ENCODE measurements at places on chromosomes 6 and 20. TPM values are rescaled to one million over a fixed set of nuclear protein-coding genes. Genes with fewer than 3 reads are reported as not detected.

DNA sequence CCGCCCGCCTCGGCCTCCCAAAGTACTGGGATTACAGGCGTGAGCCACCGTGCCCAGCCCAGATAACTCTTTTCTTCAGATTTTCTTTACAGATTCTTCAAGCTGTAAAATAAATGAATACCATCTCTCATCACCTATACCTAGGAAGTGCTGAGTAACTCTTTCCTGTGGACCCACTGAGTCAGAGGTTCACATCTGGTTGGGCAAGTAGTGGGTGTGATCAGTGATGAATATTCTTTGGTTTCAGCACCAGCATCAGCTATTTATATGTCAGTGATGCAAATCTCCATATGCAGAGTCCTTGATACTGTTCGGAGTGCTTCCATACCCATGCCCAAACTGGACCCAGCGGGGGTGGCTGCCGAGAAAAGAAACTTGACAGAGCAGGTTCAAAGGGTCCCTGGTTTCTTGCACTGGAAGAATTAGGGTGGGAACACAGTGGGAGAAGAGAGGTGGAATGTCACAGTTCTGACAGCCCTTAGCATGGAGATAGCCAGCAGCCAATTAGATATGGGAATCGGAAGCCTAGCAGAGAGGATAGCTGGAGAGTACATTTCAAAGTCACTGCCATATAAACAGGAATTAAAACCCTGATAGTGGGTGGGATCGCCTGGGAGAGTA lies 64.9 kb upstream of the DDR1 start:
- no peak for DNase-seq

The POU5F1 gene
- polyA plus RNA-seq, result 3.8 TPM

The EBF4 gene
- polyA plus RNA-seq, result 31.2 TPM

The ZNF311 gene
- polyA plus RNA-seq, result 5.2 TPM

DNA sequence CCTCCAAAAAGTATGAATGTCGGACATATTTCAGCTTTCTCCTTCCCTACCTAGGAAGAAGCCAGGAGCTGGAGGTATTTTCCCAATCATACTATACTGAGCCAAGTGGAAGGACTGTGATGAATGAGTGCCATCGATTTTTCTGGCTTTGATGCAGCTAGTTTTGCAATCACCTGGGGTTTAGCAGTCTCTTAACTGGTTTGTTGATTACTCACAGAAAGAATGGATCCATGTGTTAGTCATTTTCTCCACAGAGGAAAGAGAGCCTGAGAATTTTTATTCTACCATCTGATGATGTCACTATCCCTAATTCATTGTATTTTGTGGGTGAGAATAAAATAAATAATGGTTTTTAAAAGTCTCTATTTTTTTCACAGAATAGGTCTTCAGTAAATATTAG lies 282.9 kb upstream of the RNF217 start:
- DNase-seq, result no peak

DNA sequence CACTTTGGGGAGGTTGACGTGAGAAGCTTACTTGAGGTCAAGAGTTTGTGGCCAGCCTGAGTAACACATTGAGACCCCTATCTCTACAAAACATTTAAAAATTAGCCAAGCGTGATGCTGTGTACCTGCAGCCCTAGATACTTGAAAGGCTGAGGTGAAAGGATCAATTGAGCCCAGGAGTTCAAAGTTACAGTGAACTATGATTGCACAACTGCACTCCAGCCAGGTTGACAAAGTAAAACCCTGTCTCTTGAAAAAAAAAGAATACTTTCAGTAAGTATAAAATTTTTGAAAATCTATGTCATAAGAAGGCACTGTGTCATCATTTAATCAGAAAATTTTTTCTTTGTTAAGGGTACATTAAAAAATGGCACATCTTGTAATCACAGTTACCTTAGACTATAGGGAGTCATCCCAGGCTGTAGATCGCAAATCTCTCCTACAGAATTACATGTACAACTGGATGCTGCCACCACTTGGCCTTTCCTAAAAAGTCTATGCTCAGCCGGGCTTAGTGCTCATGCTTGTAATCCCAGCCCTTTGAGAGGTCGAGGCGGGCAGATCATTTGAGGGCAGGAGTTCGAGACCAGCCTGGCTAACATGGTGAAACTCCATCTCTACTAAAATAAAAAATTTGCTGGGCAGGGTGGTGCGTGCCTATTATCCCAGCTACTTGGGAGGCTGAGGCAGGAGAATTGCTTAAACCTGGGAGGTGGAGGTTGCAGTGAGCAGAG lies 17.0 kb upstream of the MRS2 start:
- DNase-seq, result no peak

DNA sequence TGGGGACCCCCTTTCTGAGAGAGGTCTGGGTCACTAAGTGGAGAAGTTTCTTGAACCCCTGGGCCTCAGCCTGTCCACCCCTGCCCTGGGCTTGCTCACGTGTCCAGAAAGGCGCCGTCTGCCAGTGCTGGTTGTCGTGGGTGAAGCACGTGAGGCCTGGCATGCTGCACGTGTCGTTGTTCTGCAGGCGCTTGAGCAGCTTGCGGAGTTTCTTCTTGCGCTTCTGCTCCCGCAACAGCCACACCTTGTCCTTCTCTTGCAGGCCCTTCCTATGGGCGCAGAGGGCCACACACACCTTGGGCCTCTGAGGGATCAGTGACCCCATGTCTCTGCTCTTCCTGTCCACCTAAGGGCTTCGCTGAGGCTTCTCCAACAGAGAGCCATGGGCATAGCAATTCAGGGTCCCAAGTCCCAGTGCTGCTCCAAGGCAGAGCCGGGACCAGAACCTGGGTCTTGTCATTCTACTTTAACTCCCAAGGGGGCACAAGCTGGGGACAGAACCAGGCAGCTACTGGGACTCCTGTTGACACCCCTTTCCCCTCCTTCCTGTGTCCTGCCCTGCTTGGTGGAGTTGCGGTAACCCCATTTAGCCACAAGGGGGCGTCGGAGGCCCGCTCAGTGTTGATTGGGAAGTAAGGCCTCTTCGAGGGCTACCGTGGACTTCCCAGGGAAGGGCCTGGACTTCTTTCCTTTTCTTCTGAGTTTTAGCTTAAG lies 121.8 kb downstream of the SULF2 start:
- peak; percentile 58 for DNase-seq

The PLAGL1 gene
- polyA plus RNA-seq, result 88.8 TPM

The ADGRF4 gene
- polyA plus RNA-seq, result 0.26 TPM

- no peak for DNase-seq
Observed at GRCh38 chr6:167993169-167993568, 4.3 kb upstream of the KIF25 start.

- peak; percentile 74 for DNase-seq
Observed at GRCh38 chr20:49587111-49587570, 19.2 kb upstream of the PTGIS start.

DNA sequence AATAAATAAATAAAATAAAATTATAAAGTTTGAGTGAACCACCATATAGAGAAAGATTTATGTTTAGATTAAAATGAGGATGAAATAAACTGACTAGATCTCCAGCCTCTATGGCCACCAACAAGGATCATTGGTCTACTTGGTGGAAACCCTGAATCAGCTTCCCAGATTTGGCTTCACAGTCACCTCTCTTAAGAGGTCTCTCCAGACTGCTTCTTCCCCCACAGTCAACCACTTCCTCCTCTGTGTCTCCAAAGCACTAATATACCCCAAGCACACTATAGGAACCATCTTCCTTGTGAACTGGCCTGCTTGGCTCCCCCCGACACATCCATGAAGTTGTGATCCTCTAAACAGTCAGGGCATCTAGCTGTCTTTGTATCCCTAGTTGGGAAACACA lies 529.6 kb upstream of the RNF217 start:
- no peak for DNase-seq

The TRAPPC3L gene
- polyA plus RNA-seq, result 0.42 TPM

The MRAP2 gene
- 4.2 TPM for polyA plus RNA-seq
